ENCODE measurements at places on chromosomes 12 and 14. TPM values are rescaled to one million over a fixed set of nuclear protein-coding genes. Genes with fewer than 3 reads are reported as not detected.

Gene TMEM253
- total RNA-seq, result not detected

Gene RDH12
- total RNA-seq, result 0.29 TPM

Gene ANG
- total RNA-seq, result 0.33 TPM

Gene CACNB3
- 13.3 TPM for total RNA-seq

DNA sequence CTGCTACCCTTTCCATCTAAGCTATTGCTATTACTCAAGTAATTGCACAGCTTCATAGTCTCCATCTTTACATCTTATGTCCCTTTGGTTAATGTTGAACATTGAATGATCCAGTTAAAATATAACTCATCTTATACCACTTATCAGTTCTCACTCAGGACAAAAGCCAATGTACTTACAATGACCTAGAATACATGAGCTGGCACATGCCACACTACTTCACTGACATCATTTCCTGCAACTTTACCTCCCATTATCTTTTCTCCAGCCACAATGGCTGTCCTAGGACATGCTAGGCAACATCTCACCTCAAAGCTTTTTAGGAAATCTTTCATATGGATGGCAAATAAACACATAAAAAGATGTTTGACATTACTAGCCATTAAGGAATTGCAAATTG, 309.2 kb downstream of the FOXG1 start:
- DNase-seq, result peak; percentile 39

- no peak for DNase-seq
These were observed 41.6 kb upstream of the CAPRIN2 start for GRCh38 chr12:30796313-30796780.

DNA sequence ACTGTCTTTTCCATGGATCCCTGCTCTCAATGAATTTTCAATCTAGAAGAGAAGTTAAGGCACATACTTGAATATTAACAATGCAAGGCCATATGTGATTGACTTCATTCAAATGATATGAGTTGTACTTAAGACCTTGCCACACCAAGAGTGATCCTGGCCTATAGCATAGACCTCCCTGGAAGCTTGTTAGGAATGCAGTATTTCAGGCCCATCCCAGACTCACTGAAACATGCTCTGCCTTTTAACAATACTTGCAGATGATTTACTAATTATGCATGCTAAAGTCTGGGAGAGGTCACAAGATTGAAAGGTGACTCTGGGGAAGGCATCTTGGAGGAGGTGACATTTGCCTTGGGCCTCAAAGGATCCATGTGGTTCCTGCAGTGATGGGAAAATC, 43.2 kb downstream of the RFX4 start:
- no peak for DNase-seq

- no peak for DNase-seq
These were observed 137.3 kb downstream of the SUDS3 start for GRCh38 chr12:118513611-118514010.

DNA sequence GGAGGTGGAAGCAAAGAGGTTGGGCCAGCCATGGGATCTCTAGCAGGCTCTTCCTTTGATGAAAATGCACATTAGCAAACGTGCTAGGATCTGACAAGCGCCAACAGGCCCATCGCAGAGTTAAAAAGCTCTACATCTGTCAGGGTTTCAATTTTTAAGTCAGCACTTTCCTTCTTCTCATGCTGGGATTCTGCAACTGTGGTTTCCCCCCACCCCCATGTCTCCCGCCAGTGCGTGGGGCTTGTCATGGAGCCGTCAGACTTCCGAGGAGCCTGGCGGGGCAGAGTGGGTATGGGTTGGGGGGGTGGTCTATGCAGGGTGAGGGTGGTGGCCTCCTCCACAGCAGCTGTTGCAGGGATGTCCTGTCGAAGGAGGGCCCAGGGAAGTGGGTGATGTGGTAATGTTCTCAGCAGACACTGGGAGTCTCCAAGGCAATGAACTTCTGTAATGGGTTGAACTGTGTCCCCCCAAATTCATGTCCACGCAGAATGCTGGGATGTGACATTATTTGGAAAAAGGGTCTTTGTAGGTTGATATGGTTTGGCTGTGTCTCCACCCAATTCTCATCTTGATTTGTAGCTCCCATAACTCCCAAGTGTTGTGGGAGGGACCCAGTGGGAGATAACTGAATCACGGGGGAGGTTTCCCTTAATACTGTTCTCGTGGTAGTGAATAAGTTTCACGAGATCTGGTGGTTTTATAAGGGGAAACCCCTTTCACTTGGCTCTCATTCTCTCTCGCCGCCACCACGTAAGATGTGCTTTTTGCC, 115.2 kb upstream of the MAP1LC3B2 start:
- no peak for DNase-seq

- DNase-seq, result no peak
These were observed 112.1 kb upstream of the OVCH1 start for GRCh38 chr12:29609431-29610215.

DNA sequence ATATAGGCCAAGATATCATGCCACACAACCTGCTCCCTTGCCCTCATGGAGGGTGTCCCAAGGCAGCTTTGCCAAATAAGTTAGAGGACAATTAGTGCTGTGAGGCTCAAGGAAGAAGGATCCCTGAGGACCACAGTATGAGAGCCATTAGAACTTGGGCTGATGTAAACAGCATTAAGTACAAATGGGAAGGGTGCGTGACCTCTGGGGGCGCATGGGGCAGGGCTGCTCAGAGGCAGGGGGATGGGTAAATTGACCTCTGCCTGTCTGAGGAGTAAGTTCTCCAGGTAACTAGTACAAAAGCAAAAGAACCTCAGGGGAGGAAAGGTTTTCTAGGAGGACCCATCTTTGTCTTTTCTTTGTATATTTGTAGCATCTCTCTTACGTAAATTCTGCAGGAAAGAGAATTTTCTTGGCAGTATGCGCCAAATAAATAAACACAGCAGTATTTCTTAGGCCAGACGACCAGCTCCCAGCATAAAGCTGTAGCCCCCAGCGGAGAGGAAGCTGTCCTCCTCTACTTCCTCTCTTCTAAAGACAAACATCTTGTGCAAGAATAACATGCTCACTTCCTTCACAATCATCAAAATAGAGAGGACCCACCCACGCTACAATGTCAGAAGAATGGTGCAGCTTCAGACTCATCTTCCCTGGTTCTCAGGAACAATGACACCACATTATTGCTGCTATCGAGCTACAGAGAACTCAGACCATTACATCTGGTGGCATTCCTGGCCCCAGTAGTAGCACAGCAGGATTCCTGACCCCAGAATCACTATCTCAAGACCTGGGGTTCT, 16.4 kb upstream of the VWF start:
- DNase-seq, result no peak
